ENCODE measurements at places on chromosomes 6 and 20.

GRCh38 chr6:114216789-114217467 lies 125.9 kb downstream of the HS3ST5 start:
- no peak for DNase-seq

DNA sequence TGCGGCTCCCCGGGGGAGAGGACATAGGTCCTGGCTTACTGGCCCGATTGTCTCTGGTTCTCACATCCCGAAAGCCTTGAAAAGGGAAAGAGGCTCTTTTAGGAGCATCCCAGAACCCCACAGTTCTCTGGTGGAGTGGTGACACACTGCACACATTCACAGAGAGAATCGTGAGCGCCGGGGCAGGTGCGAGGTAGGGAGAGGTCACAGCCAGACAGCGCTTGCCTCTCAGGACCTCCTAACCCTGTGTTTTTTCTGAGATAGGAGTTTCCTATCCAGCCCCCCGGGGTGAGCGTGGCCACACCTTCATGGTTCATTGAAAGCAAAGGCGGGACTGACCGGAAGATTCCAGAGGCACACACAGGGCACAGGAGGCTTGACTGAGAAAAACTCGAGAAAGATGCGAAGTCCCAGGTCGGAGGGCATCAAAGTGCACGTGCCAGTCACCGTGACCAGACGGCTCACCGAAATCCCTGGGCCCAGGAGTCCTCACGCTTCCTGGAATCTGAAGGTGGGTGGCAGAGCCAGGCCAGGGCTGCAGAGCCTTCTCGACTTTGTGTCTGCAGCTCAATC lies 46.5 kb upstream of the FRMD1 start:
- no peak for DNase-seq

DNA sequence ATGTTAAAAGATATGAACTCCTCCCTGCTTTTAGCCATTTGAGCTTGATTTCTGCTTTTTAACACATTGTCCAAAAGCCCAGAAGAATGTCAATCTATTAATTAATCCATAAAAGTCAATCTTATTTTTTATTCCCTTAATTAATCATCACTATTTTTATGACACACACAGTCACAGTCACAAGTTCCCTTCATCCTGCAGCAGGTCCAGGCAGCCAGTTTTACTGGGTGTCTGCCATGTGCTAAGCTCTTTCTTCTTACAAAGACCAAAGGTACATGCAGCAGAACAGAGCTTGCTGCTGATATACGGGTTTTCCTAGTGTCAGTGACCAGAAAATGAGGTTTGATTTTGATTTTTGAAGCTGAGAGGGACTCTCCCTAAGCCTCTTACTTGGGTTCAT lies 53.3 kb upstream of the SLC22A23 start:
- DNase-seq: no peak

GRCh38 chr6:13015379-13015681 lies 298.8 kb downstream of the PHACTR1 start:
- no peak for DNase-seq

GRCh38 chr6:85404564-85405174 lies 45.2 kb upstream of the NT5E start:
- no peak for DNase-seq

DNA sequence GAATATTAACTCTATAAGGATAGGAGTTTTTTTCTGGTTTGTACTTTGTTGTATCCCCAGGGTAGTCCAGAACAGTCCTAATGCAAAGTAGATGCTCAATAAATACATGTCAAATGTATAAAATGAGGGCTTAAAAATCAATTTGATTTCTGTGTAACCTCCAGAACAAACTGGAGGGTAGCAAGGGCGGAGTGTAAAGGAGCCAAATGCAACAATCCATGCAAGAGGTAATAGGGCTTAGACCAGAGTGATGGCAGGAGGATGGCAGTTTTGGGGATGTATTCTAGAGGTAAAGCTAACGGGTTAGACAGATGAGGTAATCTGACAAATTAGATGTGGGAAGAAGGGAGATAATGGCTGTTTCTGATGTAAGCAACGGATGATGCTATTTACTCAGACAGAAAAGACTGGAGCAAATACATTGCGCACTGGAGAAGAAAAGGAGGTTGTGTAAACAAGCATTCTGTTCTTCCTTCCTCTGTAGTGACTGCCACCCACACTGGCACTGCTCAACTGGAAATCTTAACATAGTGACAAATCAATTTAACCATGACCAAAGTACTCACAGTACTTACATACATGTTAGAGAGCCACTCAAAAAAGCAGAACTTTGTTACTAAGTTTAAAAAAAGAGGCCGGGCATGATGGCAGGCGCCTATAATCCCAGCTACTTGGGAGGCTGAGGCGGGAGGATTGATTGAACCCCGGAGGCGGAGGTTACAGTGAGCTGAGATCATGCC lies 2.0 kb downstream of the ZNF318 start:
- DNase-seq: no peak

DNA sequence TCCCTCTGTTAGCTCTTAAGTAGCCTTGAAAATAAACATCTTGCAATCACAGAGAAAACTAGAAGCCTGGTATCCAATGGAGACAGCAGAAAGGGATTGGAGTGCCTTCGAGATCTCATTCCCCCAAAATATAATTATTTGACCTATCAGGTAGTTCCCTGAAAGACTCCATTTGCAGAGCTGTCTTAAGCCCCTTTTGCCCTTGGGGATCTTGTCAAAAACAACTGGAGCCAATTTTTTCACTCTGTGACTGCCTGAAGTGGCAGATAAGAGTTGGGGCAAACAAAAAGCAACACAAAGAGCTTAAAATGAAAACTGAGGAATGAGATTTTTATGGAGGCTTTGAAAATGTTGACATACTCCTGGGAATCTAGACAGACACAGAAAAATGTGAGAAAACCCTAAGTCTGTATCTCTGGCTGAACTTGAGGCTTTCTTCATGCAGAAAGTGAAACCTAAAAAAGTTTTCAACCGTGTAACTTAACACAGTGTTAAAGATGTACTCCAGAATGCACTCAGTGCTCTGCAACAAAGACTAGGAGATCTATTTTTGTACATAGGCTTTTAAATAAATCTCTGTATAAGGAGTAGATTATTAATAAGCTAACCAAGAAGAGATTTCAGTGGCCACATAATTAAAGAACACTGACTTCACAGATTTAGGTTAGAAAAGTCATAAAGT lies 971.1 kb upstream of the MAN1A1 start:
- no peak for DNase-seq

DNA sequence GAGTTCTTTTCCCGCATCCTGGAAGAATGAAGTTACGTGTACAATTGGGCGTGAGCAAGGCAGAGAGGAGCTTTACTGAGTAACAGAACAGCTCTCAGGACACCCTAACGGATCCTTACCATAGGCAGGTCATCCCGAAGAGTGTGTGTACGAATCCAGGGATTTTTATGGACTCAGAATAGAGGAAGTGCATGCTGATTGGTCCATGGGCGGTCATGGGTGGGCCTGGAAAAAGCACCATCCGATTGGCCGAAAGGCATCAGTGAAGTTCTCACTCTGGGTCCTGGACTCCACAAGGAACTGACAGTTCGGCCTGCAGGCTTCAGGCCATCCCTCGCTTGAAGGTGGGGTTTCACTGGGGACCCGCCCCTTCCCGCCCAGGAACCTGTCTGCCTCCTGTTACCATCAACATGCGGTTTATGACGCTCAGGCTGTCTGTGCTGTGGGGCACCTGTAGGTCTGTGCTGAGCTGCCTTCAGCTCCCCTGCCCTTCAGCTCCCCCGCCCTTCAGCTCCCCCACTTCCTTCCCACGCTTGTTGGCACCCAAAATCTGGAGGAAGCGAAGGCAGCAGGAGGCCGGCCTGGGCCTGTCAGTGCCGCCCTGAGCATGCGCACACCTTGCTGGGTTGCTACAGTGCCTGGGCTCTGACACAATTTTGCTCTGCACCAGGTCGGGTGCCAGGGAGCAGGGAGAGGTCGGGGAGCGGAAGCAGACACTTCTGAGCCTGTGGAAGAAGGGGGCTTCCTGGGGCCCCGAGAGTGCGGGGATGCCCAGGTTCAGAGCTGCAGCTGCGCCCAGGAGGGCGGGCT lies 57.9 kb upstream of the MANEA start:
- DNase-seq: no peak

DNA sequence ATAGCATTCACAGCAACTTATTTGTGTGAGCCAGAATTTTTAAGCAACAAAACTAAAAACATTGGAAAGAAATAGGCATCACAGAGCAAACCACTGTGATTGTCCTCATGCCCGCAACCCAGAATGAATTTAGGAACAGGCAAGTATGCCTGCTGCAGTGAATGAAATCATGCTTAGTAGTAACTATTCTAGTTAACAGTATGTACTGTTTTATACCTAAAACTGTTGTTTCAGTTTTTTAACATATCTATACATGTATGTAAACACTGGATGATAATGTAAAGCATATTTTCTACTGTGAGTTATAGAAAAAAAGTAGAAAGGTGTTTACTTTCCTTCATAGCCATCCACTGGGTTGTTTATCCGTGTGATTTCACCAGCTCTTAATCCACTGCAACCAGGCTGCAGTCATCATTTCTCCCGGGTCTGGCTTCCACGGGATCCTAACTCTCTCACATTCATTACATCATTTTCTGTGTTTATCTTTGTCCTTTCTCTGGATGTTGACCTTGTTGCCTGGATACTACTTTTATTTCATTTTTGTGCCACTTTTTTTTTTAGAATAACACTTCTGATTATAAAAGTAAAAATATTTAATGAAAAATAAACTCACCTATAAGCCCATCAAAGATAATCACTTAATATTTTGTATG lies 3.6 kb upstream of the ARFGEF3 start:
- no peak for DNase-seq

- no peak for DNase-seq
Measured at GRCh38 chr6:114430534-114431124, 87.8 kb upstream of the HS3ST5 start.

DNA sequence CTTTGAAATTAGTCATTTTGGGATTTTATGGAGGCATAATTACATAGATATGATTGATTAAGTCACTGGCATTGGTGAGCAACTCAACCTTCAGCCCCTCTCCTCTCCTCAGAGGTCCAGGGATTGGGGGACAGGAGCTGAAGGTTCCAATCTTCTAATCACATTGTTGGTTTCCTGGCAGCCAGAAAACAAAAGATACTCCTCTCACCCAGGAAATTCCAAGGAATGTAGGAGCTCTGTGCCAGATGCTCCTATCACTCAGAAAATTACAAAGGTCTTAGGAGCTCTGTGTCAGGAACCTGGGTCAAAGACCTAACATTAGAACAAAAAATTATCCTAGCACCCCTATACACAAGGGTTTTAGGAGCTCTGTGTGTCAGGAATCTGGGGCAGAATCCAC lies 679.7 kb upstream of the ID4 start:
- no peak for DNase-seq

- DNase-seq: peak; percentile 77
Measured at GRCh38 chr20:33732166-33732970, 572 bp downstream of the ZNF341 start.

DNA sequence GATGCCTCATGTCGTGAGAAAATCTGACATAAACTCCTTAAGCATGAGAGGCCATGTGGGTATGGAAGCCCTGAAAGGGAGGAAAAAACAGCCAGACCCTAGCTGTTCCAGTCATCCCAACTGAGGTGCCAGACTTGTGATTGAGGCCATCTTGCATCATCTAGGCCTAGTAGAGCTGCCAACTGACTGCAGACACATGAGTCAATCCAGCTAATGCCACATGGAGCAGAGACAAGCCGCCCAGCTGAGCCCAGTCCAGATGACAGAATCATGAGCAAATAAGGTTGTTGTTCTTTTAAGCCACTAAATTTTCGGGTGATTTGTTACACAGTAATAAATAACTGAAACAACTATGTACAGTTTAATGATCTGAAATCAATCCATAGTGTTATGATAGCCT lies 680.9 kb downstream of the MAFB start:
- DNase-seq: no peak

DNA sequence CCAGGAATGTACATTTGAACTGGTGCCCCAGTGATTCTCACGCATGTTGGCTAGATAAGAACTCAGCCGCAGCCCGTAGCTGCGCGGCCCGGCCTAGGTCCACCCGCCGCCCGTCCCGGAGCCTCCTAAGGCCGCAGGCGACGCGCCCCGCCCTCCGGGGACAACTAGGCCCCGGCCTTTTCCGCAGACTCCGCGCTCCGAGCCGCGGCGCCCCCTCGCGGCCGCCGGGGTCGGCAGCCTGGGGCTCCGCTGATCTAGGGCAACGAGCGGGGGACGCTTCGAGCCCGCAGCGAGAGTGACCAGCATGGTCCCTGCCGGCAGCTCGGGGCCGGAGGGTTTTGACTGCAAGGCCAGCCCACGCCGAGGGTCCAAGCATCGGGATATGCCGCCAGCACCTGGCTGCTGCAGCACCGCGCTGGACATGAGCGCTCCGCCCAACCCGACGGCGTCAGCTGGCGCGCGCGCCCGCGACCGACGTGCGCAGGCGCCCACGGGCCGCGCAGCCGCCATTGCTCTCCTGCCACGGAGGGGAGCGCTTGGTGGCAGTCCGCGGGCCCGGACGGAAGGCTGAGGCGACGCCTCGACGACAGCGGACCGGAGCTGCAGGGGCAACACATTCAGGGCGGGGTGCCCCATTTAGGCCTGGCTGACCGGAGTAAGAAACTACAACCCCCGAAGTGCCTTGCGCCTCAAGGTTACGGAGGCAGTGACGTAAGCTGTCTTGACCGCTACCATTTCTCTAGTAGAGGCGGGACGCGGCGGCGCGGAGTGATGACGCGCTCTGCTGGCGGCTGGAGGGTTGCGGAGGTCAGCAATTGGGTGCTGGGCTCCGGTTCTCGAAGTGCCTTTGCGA lies at the start of gene AP5S1:
TSS of gene AP5S1 (plus strand) at position 500 of the 853 bp plus-strand sequence. CDS start 1,571 bp downstream, outside the sequence.
- peak; percentile 96 for DNase-seq

GRCh38 chr6:125004198-125004597 lies 42.0 kb downstream of the RNF217 start:
- no peak for DNase-seq

GRCh38 chr6:6818078-6818639 lies 229.6 kb downstream of the LY86 start:
- no peak for DNase-seq

DNA sequence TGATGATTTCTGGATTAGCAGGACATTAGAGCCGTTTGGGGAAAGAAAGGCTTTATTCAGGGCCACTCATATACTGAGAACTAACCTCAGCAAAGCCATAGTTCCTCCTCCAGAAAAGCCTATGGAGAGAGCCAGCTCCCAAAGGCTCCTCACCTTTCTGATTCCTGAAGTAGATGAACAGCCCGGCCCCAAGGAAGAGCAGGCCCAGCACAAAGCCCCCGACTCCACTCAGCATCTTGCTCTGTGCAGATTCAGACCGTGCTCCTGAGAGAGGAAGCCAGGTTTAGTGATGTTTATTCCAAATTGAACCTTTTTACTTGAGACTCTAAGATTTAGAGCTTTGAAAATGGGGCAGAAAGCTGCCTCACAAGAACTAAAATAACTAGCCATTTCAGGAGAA lies 9.1 kb downstream of the HLA-DRB1 start:
- no peak for DNase-seq

GRCh38 chr6:44250067-44250717 lies 3.3 kb downstream of the HSP90AB1 start:
- no peak for DNase-seq

DNA sequence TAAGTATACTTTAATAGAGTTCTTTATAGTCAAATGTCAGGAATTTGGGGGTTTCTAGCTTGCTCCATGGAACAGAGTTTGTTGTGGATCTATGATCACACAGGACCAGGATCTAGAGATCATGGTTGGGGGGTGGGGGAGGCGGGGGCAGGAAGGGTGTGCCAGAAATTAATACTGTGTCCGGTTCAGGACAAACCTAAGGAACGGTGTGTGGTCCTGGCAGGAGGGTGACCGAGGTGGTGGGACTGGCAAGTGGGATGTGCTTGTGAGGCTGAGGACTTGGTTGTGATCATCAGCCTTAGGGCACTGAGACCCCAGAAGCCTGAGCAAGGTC lies 27.9 kb downstream of the GSTA3 start:
- DNase-seq: no peak
